ENCODE measurements at places on chromosomes 1 and 21. TPM values are rescaled to one million over a fixed set of nuclear protein-coding genes. Genes with fewer than 3 reads are reported as not detected.

The GBP5 gene
- total RNA-seq, result not detected

The SV2A gene
- 1.5 TPM for total RNA-seq

The OVAAL gene
- total RNA-seq, result not detected

The SPRR1B gene
- not detected for total RNA-seq

The CLCA4 gene
- not detected for total RNA-seq

The FAM167B gene
- 1.2 TPM for total RNA-seq

Measured in uterus (tissue), 4 donors.